Right ventricle myocardium inferior (tissue), 1 donor: ENCODE measurements at places on chromosomes 1 and 21. TPM values are rescaled to one million over a fixed set of nuclear protein-coding genes. Genes with fewer than 3 reads are reported as not detected.

Gene HPCAL4
- total RNA-seq: 2.5 TPM

Gene TDRD10
- 2.2 TPM for total RNA-seq

Gene LIPI
- not detected for total RNA-seq

Gene CD1B
- not detected for total RNA-seq

Gene HSD3B2
- not detected for total RNA-seq

GRCh38 chr21:25891596-25891995 lies 156.8 kb downstream of the GABPA start:
- no peak for DNase-seq

DNA sequence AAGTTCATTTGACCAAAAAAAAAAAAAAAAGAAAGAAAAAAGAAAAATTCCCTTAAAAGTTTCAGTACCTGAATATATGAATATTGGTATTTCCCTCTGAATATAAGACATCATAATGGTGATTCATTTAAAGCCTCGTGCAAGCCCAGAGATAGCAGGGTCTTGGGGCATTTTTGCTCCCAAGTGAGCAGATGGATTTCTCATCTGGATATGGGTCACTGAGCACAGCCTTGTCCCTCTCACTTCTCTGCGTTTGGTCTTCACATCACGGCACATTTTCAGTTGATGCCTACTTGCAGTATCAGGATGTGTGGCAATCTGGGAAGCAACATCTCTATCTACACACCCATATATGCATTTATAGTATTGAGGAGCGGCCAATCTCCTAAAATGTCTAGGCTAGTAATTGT lies 12.7 kb downstream of the CD58 start:
- no peak for DNase-seq

DNA sequence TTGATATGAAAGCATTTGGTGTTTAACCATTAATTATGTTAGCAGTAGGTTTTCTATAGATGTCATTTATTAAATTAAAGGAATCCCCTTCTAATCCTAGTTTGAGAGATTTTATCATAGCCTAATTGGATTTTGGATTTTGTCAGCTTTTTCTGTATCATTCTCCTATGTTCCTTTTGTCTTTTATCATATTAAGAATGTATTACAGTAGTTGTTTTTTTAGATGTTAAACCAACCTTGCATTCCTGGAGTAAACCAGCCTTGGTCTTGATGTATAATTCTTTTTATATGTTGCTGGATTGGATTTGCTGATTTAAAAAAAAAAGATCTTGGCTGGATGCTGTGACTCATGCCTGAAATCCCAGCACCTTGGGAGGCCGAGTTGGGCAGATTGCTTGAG lies 5.6 kb downstream of the SETDB1 start:
- DNase-seq: no peak

- DNase-seq: no peak
These were observed 21.2 kb downstream of the MCM3AP start for GRCh38 chr21:46264046-46264689.

DNA sequence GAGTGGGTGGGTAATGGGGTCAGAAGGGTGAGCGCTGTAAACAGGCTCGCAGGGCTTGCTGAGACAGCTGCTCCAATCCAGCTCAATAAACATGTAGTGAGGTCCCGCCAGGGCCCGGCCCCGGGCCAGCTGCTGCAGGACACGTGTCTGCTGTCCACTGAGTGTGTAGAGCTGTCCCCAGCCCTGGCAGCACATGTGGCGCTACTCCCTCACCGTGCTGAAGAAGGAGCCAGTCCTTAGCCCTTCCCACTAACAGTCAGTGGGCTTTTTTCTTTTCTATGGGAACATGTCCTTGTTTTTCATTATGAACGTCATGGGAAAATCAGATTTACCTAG lies 78.9 kb upstream of the C1orf174 start:
- no peak for DNase-seq

DNA sequence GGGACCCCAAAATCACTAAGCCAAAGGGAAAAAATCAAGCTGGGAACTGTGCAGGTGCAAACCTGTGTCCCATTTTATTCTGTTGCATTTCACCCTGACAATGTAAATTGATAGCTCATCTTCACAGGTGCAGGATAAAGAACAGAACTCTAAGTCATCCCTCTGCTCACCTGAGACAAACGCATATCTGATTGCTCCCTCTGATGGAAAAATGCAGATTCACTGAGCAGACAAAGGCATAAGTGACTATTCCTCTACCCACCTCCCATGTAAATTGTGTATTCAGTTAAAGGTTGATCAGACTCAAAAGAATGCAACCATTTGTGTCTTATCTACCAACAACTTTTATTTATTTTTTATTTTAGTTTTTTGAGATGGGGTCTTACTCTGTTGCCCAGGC lies 644.2 kb downstream of the PTPRU start:
- DNase-seq: no peak

GRCh38 chr1:235077163-235077540 lies 51.5 kb downstream of the TOMM20 start:
- no peak for DNase-seq

DNA sequence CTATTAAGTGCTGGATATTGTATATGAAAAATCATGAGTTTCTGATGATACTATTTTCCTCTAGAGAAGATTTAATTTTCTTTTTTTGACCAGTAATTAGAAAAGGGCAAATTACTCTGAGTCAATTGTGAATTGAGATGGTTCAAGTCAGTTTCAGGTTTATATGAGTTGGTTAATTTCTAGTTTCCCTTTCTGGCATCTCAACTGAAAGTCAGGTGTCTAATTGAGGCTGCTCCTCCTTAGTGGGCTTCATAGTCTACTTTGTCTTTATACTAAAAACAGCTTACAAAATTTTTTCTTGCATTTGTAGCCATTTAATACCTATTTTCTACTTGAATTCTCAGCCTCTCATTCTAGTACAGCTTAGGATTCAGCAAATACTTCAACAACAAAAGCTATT lies 387.3 kb downstream of the RPS6KC1 start:
- no peak for DNase-seq

DNA sequence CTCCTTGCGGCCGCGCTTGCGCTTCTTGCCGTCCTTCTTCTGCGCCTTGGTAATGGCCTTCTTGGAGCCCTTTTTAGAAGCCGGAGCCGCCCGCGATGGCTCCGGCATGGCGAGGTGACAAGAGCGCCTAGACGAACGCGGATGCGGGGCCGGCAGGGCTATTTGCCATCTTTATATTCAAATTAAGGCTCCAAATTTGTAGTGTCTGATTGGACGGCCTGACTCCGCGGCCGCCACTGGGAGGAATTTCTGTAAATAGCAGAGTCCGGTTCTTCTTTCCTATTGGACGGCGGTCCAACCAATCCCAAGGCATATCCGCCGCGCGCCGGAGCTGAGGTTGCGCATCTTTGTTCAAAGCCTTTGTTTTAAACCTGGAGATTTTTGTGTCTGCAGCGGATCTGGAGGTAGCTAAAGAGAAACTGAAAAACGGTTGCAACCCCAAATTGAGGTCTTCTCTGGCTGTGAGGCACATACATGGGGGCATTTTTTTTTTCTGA lies 22.6 kb upstream of the RNF187 start:
- peak; percentile 82 for DNase-seq

DNA sequence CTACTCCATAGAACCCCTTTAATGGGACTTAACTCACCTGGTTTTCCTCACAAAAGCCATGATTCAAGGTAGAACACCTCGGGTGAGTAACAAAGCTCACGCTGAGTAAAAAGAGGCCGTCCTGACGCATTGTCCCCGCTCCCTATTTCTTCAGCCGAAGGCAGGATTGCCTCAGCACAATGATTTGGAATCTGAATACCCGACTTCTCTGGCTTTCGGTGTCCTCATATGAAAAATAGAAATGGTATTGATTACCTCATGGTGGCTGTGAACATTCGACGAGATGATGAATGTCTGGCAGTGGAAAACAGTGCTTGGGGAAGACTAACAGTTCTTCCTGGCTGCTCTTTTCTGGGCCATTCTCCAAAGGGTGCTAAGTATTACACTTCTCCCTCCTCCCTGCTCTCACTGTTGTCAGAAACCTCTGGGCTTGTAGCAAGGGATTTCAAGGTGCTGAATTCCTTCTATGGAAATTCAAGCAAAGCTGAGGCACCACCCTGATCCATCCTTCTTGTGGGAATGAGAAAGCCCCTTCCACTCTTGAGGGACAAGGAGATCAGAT lies 148.3 kb downstream of the C1orf94 start:
- no peak for DNase-seq

GRCh38 chr1:204250428-204251030 lies 36.7 kb upstream of the GOLT1A start:
- no peak for DNase-seq
